Right lung (tissue), 10 donors: ENCODE measurements at places on chromosomes 12 and 14. TPM values are rescaled to one million over a fixed set of nuclear protein-coding genes. Genes with fewer than 3 reads are reported as not detected.

The TNFAIP2 gene
- polyA plus RNA-seq = 35.6 TPM

- no peak for DNase-seq
These were observed 39.4 kb downstream of the SH2B3 start for GRCh38 chr12:111444925-111445725.

The GTF2H3 gene
- polyA plus RNA-seq = 38.8 TPM

GRCh38 chr12:57500213-57500612, 12.3 kb downstream of the MARS1 start:
- no peak for DNase-seq

DNA sequence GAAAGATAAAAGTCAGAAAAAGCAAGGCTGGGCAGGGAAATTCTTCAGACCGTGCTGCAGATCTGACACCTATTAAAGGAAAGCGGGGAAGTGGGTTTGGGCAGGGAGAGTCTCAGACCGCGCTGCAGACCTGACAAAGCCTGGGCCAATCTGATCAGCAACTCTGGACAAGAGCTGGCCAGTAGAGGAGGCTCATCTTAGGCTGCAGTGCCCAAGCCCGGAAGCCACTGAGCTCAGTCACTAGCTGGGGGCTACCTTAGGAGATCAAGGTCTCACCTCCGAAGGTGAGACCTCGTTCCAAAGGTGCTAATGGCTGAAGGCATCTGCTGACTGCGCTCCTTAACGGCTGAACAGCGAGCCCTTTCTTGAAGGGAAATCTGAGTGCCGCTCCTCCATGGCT, 60.2 kb downstream of the SINHCAF start:
- DNase-seq = no peak

DNA sequence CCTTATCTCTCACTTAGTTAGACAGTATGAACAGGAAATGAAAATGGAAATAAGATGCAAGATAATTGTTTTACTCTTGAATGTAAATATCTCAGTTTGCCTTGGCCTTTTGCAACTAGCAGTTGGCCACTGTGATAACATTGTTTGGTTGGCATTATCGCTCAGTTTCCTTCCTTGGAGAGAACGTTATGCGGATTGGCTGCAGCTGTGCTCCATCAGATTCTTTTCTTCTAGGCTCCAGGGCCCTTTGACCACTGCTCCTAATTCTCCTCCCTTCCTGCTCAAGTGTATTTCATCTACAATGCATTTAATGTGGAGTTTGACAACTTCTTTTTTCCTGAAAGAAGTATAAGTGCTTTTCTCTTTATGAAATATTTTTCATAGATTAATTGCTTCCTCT, 284.2 kb downstream of the ADAMTS20 start:
- no peak for DNase-seq

The SDR9C7 gene
- 0.24 TPM for polyA plus RNA-seq

DNA sequence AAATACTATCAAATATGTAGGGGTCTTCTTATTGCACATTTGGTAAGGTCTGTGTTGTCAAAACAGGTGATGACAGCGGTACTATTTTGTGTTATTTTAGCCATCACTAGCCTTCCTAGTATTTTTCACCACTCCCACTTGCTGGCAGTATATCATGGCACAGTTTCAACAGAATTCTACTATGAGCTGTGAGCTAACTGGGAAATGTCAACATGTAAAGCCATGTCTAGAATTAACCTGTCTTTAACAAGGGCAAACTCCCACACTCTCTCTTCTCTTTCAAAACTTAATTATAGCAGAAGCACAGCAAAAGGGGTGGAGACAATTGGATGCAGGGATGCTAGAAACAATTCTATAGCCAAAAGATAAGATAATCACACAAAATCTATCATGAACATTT, 253.4 kb downstream of the PAX9 start:
- DNase-seq = no peak

The CLEC7A gene
- 2.4 TPM for polyA plus RNA-seq
